NCI-H2081 treated with DMSO at 0.1 percent for 48 hours (cell line): ENCODE measurements at places on chromosomes 2 and 18.

- DNase-seq, result no peak
Observed at GRCh38 chr2:195656161-195656858, 716 bp upstream of the SLC39A10 start.

DNA sequence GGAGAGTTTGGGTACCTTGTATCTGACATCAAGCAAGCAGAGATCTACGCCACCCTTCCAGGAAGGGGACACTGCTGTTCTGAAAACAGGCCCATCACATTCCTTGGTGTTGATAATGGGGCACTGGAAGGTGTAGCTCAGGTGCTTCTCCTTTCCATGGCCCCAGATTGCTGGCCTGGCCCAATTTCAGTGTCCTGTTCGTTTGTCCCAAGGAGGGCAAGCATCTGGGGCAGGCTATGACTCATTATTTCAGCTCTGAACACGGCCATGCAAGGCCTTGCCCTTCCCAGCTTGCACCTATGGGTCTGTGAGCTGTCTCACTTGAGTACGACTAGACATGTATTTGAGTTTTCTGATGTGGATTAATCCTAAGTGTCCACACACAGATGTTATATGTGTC lies 101.5 kb downstream of the FHOD3 start:
- DNase-seq, result no peak

- no peak for DNase-seq
Observed at GRCh38 chr2:20197192-20197591, 27.7 kb downstream of the SDC1 start.

GRCh38 chr2:160063271-160063670 lies 856 bp upstream of the PLA2R1 start:
- DNase-seq, result no peak

DNA sequence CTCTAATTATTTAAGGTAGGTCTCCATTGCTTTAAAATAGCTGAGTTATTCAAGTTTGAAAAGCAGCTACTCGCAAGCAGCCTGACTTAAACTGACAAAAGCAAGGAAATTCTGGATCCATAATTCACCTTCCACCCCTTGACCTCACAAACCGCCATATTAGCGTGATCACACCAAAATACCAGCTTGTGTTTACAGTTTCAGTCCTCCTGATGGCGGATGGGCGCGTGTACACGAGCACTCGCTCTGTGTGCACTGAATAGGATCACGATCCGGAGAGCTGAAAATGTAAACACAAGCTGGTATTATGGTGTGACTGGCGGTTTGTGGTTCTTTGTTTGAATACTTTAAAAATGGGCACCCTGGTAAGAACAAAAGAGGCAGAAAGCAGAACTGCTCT lies 42.4 kb upstream of the PSMD14 start:
- DNase-seq, result no peak

GRCh38 chr2:113979191-113980128 lies 89.6 kb downstream of the ACTR3 start:
- DNase-seq, result no peak

- no peak for DNase-seq
Observed at GRCh38 chr2:65279756-65280155, 52.1 kb downstream of the ACTR2 start.
